NCI-H187 treated with DMSO at 0.1 percent for 48 hours (cell line): ENCODE measurements at places on chromosomes 6 and 20.

- no peak for DNase-seq
These were observed 165.9 kb downstream of the SASH1 start for GRCh38 chr6:148508401-148509041.

DNA sequence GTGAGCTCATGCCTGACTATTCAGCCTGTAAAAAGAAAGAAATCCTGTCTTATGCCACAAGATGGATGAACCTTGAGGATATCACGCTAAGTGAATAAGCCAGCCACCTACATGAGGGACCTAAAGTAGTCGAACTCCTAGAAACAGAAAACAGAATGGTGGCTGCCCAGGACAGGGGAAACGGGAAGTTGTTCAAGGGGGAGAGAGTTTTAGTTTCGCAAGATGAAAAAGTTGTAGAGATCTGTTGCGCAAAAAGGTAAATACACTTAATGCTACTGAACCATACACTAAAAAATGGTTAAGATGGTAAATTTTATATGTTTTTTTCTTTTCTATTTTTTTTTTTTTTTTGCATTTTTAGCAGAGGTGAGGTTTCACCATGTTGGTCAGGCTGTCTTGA lies 74.1 kb upstream of the RALY start:
- DNase-seq = no peak

GRCh38 chr6:43269273-43270007 lies 26.2 kb downstream of the TTBK1 start:
- no peak for DNase-seq

DNA sequence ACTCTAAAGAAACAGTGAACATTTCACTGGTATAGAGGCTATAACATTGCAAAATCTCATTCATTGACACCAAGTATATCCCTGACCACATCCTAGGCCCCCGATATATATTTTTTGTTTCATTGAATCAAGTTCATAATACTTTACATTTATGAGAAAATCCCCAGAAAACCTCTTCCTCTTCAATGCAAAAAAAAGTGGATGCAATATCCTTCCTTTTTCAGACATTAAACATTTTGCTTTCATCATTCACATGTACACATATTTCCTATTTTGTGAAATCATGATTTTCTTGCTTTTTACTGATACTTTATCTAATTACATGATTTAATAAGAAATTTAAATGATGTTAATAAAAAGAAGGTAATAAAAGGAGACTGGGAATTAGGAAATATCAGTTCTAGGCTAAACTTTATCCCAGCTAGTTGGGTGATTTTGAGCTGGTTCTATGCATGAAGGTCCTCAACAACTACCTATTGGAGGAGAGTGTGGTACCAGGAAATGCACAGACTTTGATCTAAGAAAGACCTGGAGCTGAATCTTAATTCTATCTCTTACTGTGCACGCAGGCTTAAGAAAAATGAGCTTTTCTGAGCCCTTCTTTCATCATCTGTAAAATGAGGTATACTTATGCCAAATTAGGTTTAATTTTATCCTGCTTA lies 4.9 kb downstream of the SYNE1 start:
- no peak for DNase-seq

DNA sequence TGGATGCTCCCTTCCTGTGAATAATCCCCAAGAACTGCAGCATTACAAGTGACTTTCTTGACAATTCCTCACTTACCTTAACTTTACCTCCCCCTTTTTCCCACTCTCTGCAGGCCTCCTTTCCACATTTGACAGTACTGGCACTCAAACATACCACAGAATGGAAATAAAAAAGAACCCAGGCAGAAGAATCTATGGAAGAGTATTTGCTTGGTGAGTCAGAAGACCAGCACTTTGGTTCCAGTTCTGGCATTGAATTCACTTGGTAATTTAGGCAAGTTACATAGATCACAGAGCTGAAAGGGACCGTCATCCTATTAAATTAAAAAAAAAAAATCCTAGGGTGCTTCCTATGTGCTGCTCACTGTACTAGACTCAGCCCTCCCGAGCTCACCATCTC lies 55.0 kb downstream of the BTBD9 start:
- no peak for DNase-seq

GRCh38 chr6:52210227-52210626 lies 24.1 kb downstream of the IL17A start:
- no peak for DNase-seq

GRCh38 chr6:20001286-20001685 lies 164.1 kb downstream of the ID4 start:
- DNase-seq = no peak

DNA sequence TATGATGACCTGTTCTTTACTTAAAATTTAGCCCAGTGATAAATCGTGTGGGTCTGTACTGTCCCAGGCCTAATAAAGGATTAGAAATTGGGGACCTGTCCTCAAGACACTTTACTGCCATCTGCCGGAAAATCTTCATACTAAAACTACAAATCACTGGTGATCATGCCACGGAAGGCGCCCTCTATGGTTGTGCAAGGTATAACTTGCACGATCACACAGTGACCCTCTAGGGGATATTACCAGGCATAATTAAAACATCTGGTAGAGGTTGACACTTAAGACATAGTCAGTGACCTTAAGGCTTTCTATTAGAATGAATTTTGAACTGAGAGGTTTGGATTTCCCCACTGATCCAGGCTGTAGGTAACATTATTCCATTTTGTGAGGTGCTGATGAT lies 172.6 kb downstream of the BMP2 start:
- DNase-seq = no peak

- no peak for DNase-seq
These were observed 32.4 kb downstream of the CPXM1 start for GRCh38 chr20:2767768-2768631.

GRCh38 chr6:125149256-125150144 lies 4.1 kb upstream of the TPD52L1 start:
- DNase-seq = no peak

GRCh38 chr6:1716868-1717267 lies 107.2 kb downstream of the FOXC1 start:
- DNase-seq = no peak

DNA sequence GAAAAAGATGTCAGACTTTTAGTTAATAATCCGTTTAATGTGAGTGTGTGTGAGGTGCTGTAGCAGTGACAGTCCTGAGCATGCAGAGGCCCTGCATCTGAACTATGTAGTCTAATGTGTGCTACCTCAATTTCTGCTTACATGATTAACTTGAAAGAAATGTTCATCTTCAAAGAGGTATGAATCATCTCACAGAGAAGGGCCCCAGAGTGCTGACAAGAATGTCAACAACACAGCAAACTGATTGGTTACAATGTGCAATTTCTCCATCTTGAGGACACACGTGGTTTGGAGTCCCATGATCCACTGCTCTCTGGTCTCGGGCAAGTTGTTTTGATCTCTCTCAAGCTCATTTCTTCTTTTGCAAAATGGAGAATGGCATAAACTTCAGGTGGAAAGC lies 61.7 kb upstream of the EMILIN3 start:
- DNase-seq = no peak

DNA sequence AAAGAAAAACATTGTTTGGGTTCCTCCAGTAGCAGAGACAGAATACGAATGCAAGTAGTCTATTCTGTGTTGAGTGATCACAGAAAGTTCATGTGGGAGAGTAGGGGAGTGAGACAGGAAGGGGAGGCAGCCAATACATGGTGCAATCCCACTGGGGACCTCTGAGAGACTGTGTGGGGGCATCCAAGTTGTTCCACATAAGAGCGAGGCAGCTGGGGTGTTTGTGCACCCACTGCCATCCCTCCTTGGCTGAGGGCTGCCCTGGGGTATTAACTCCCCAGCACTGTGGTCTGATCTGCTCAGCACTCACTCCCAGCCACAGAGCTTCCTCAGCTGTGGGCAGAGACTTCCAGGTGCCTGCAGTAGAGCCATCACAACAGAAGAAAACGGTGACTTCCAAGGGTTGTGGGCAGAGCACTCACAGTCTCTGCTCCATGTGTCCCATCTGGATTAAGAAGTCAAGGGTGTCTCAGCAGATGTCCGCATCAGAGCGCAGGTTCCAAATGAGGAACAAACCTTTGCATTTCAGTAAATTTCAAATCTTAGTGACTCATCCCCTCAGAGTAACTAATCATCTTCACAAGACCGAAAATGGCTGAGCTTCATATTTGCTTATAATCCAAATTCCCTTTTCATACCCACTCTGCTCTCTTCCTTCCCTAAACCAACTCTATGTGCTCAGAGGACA lies 101.9 kb upstream of the NAA20 start:
- DNase-seq = no peak

DNA sequence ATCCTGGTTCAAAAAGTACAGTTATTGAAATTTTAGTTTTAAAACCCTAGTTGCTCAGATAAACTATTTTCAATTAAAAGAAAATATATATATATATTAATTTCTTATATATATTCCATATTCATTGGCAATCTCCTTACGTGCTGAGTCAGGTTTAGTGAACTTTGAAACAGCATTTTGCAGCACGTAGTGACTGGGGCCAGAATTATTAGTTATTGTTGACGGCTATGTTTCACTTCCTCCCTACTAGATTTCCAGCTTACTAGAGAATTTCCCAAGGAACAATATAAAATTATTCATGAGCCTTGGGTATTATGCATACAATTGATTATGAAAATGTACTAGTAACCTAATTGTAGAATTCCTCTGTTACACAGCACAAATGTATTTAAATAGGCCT lies 150.3 kb downstream of the KLHL32 start:
- DNase-seq = no peak

GRCh38 chr20:24102290-24102689 lies 113.7 kb upstream of the GGTLC1 start:
- no peak for DNase-seq

DNA sequence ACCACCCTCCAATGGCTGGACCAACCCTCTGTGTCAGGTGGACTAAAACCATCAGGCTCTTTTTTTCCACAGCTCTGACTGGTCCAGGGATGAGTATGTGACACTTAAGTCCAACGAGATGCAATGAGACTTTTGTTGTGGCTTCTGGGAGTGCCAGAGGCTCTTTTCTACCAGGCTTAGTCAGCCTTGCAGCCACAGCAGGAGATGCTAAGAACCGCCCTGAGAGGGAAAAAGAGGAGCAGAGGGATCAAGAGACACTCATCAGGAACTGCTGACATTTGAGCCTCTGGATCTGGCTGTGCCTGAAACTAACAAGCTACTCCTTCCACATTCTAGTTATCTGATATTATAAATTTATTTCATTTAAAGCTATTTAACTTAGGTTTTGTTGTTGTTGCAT lies 270.9 kb upstream of the SULF2 start:
- DNase-seq = peak; percentile 84

- no peak for DNase-seq
These were observed 138.7 kb upstream of the EDN1 start for GRCh38 chr6:12151433-12151820.

- DNase-seq = no peak
These were observed 84.3 kb upstream of the THBS2 start for GRCh38 chr6:169337886-169338445.

DNA sequence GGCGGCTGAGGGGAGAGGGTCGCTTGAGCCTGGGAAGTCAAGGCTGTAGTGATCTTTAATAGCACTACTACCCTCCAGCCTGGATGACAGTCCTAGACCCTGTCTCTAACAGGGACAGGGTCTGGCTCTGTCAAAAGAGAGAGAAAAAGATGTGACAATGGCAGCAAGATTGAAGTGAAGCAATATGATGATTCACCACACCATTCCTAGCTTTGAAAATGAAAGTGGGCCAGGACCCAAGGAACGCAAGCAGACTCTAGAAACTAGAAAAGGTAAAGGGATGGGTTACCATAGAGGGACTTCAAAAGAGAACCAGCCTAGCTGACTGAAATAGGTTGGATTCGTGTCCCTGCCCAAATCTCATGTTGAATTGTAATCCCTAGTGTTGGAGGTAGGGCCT lies 426.9 kb downstream of the HTR1B start:
- DNase-seq = no peak

- DNase-seq = no peak
These were observed 144.0 kb downstream of the LRRC1 start for GRCh38 chr6:53938810-53939209.

- DNase-seq = no peak
These were observed 102.0 kb upstream of the TENT5A start for GRCh38 chr6:81854474-81854873.

GRCh38 chr20:37807471-37808232 lies 95.3 kb upstream of the VSTM2L start:
- no peak for DNase-seq

DNA sequence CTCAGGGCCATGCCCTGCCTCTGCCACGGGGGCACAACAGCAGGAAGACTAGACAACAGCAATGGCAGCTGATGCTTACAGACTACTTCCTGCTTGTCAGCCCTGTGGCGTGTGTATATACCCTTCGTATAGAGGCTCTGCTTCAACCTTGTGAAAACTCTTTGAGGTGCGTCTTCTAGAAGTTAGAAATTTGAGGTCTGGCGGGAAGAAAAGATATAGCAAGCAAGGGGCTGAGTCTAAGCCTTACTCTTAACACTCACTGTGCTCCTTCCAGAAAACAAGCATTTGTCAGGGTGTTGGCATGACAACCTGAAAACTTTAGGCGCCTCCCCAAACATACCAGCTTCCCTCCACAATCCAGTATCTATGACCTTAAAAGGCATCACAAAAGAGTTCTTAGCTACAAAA lies 33.3 kb downstream of the JPH2 start:
- DNase-seq = no peak

GRCh38 chr6:24307881-24308280 lies 50.0 kb downstream of the DCDC2 start:
- no peak for DNase-seq

GRCh38 chr6:170523256-170524171 lies 29.6 kb downstream of the PSMB1 start:
- DNase-seq = no peak

DNA sequence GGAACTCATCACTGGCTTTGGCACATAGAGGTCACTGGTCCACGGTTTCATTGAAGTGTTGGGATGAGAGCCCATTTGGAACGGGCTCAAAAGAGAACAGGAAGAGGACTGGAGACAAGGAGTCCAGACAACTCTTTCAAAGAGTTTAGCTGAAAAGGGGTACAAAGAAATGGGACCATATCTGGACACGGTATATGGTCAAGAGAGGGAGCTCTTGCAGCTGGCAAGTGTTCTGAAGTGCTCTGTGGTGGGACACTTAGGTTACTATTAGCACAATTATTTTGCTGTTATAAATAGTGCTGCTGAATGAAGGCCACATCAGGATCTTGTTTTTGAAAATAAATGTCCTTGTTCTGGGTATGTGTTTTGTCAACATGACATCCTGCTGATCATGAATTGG lies 4.6 kb downstream of the SGK2 start:
- no peak for DNase-seq

- DNase-seq = no peak
These were observed 78.6 kb downstream of the INSM1 start for GRCh38 chr20:20446425-20447015.

- no peak for DNase-seq
These were observed 356 bp upstream of the IRAK1BP1 start for GRCh38 chr6:78867020-78867369.
